ENCODE measurements at places on chromosomes 5 and 9.

GRCh38 chr5:60806591-60807243 lies 37.4 kb downstream of the ELOVL7 start:
- no peak for DNase-seq

- no peak for DNase-seq
These were observed 110.2 kb downstream of the PJA2 start for GRCh38 chr5:109299557-109299956.

DNA sequence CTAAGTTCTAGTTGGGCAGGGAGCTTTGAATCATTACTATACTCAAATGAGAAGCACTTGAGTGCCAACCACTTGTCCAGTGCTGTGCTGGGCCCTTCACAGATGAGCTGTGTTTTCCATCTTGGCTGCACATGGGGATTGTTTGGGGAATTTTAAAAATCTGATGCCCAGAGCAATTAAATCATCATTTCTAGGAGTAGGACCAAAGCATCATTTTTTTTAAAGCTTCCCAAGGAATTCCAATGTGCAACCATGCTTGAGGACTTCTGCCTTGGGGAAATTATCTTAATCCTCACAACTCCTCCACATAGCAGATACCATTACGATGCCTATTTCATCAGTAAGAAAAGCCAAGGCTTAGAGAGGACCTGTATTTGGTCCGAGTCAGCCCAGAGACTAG lies 131.4 kb downstream of the TMEM174 start:
- DNase-seq = no peak

DNA sequence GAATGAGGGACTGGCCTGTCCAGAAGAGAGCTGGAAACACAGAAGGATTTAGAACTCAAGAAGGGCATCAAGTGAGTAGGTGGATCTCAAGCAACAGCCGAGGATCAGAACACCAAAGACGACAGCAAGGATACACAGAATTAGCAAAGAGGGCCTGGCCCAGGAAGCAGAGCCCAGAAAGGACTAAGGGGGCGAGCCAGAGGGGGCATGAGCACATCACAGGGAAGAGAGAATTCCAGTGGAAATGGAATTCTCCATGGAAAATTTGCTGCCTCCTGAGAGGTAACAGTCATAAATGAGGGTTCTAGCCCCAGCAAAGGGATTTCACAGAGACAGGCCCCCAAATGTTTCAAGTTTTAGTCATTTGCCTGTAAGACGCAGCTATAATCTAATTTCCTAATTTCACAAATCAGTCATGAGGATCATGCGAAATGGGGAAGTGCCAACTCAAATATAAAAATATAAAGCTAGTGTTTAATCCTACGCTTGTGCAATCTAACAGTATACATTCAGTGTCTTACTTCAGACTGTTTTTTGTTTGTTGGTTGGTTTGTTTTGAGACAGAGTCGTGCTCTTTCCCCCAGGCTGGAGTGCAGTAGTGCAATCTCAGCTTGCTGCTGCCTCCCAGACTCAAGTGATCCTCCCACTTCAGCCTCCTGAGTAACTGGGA lies 46.7 kb downstream of the FNBP1 start:
- no peak for DNase-seq

DNA sequence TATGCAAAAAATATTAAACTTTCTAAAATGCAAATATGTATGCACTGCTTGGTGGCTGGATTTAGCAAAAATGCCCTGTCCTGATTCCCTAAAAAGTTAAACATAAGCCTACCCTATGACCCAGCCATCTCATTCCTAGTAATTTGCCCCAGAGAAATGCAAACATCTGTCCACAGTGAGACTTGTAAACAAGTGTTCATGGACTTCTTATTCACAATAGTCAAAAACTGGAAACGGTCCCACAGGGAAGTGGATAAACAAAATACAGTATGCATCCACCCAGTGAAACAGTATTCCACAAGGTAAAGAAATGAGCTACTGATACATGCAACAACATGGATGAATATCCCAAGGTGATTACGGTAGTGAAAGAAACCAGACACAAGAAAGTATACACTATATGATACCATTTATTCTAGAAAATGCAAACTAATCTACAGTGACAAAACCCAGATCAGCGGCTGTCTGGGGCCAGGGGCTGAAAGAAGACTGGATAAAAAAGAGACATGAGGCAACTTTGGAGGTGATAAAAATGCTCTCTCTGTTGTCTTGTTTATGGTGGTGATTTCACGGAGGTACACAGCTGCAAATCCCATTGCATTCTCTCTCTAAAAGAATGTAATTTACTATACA lies 277.3 kb downstream of the GLIS3 start:
- no peak for DNase-seq

DNA sequence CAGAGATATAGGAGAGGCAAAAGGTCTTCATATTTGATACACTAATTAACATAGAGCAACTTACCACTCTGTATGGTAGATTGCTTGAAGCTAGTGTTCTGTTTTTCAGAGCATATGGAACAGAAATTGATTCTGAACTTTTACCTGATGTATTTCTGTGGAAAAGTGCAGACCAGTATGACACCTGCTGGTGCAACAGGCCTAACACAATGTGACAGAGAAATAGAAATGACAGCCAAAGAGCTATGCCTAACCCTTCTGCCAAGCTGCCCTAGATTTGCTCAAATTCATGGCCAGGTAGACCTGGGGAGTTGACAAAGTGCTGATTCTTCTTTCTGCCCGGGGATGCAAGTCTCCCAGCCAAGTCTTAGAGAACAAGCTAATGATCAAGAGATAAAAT lies 65.4 kb upstream of the RNF180 start:
- DNase-seq = no peak

GRCh38 chr5:82418608-82418950 lies 140.4 kb upstream of the RPS23 start:
- DNase-seq = no peak

DNA sequence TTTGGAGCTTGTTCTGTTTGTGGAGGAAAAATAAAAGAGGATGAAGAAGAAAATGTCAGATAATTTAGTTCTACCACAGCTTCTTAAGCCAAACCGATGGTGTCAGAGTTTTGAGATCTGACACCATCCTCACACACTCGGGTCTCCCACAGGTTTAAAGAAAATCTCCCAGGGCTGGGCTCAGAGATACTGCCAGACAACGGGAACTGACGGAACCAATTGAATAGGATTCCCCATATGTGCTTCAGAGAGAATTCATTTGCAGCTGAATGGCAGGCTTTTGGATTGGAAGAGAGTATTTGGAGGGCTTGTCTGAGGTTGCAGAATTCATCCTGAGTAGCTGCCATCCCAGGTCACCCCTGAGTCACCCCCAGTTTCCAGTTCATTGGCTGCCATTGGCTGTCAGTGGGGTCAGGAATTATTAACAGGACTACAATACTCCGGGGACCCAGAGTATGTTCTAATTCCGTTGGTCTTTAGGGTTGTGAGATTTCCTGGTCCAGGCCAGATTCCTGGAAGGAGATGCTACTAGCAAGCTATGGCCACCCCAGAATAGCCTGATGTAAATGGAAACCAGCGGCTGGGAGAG lies 131.3 kb downstream of the PDZD2 start:
- DNase-seq = no peak

DNA sequence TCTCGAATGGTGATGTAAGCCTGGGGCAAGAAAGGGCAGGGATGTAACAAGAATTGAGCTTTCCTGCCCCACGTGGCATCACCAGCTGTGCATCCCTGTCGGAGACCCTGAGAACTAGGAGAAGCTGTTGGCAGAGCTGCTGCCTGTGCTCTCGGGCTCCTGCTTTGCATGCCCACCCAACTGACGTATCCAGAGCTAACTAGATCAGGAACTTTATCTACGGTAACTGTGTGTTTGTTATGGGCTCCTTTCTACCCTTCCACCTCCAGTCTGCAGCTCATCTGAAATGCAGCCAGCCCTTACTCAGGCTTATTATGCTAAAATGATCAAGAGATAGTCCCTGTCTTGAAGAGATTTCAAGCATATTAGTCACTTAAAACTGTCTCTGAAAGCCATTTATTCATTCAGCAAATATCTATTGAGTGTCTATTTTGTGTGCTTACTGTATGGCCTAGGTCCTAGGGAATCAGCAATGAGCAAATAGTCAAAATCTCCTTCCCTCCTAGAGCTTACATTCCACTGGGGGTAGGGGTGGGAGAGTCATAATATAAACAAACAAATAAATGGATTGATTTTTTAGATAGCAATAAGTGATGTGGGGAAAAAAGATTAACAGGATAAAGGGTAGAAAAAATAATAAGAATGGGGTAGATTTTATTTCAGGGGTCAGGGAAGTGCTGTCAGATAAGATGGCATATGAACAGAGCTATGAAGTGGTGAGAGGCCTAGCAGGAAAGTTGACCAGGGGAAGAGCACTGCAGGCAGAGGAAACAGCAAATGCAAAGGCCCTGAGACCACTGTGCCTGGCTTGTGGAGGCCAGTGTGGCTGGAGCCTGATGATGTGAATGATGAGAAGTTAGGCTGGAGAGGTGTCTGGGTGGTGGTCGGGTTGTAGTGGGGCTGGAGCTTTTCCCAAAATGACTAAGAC lies 118.2 kb downstream of the GALNT10 start:
- DNase-seq = no peak

- DNase-seq = no peak
These were observed 267.5 kb upstream of the TMEM161B start for GRCh38 chr5:88536146-88536545.

DNA sequence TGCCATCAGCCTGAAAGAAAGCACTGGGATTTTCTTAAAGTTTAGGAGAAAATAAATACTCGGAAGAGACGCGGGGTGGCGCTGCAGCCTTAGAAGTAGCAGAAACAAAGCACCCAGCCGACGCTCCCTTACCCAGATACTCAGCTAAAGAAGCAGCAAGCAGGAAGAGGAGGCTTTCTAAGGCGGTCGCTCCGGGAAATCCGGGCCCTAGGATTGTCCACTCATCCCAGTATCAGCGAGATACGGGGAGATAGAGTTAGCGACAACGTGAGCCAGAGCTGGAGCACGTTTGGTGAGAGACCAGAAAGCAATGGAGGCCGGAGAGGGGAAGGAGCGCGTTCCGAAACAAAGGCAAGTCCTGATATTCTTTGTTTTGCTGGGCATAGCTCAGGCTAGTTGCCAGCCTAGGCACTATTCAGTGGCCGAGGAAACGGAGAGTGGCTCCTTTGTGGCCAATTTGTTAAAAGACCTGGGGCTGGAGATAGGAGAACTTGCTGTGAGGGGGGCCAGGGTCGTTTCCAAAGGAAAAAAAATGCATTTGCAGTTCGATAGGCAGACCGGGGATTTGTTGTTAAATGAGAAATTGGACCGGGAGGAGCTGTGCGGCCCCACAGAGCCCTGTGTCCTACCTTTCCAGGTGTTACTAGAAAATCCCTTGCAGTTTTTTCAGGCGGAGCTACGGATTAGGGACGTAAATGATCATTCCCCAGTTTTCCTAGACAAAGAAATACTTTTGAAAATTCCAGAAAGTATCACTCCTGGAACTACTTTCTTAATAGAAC lies at the start of gene PCDHB2:
Gene PCDHB2, plus strand, starts transcription at position 135 of the 782 bp plus-strand sequence. Its CDS starts 176 bp downstream, at position 311.
- DNase-seq = no peak

- DNase-seq = no peak
These were observed 77.5 kb upstream of the SPATA31D4 start for GRCh38 chr9:81850724-81851123.

GRCh38 chr9:26687421-26687820 lies 205.2 kb downstream of the CAAP1 start:
- no peak for DNase-seq

GRCh38 chr5:79093762-79094161 lies 17.8 kb upstream of the BHMT start:
- DNase-seq = no peak

- no peak for DNase-seq
These were observed 28.3 kb downstream of the RAI14 start for GRCh38 chr5:34684281-34684979.

GRCh38 chr9:113501129-113501686 lies 37.7 kb downstream of the RGS3 start:
- DNase-seq = no peak

DNA sequence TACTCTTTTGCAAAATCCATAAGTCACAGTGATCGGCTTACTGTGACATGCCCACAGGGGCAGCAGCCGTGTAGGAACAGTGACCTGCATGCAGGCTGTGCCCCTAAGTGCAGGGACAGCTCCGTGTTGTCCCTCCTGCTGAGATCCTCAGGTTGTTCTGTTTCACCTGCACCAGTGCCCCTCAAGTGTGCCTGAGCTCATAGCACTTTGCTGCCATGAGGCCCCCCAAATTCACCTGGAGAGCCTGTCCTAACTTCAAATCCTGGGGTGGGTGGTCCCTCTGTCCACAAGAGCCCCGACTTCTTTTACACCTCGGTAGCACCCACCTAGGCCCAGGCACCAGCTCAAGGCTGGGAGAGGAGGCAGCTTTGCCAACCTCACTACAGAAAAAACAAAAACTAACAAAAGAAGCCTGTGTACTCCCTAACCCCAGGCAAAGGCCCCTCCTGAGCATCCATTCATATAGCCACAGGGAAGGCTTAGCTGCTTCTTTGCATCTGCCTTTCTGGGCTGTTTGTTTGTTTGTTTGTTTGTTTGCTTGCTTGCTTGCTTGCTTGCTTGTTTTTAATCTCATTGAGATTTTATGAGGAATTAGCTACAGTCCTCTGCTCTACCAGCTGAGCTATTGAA lies 214.5 kb downstream of the AUH start:
- no peak for DNase-seq

- no peak for DNase-seq
These were observed 9.1 kb downstream of the PDCL start for GRCh38 chr9:122819326-122819725.

DNA sequence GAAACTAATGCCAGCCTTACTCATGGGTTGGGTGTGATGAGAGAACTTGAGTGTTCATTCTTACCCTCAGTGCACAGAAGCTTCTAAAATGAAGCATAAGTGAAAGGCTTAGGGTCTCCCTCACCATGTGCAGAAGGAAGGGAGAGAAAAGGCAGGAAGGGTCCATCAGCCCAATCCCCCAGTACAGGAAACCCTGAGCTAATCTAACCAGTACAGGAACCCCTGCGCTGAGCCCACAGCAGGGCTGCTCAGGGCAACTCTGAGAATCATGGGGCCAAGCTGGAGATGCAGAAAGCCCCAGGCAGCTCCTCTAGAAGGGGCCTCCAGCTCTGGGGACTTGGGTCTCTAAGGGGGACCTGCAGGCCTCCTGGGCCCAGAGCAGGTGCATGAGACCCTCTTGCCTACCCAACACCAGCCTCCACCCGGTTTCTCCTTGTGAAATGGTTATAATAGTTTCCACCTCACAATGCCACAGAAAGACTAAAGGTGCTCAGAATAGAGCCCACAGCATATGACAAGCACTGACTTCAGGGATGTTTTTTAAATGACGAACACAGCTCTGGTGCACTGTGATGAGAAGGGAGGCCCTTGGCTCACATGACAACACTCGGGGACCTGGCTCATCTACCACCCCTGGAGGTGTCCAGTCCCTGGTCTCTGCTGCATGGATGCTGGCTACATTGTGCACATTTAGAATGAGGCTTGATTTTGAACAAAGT lies 190.1 kb downstream of the ACTL7B start:
- DNase-seq = no peak

DNA sequence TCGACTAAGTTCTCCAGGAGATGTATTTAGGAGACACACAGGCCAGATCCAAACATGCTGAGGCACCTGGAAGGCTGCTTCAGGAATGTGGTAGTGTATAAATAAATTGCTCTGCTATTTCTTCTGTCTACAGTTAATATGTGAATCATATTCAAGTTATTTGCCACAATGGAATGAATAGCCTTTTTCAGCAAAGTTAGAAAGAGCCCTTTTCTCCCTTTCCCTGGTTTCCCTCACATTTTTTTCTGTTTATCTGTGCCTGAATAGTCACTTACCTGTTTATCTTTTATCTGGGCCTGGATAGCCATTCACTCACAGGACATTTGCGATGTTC lies 44.1 kb upstream of the CLINT1 start:
- DNase-seq = no peak

- DNase-seq = no peak
These were observed 53.9 kb upstream of the KCNN2 start for GRCh38 chr5:114308017-114308416.

- peak; percentile 5 for DNase-seq
These were observed 520 bp upstream of the DHFR start for GRCh38 chr5:80655231-80655774.

- DNase-seq = no peak
These were observed 17.7 kb downstream of the TTLL11 start for GRCh38 chr9:122075135-122076030.

All from CD4-positive, alpha-beta T cell treated with Interleukin-12 subunit alpha and Interleukin-12 subunit beta, for 1 hour (primary cell).